Effector CD8-positive, alpha-beta T cell (primary cell): ENCODE measurements at places on chromosomes 2 and 18.

GRCh38 chr18:31711365-31712172 lies 27.2 kb upstream of the B4GALT6 start:
- DNase-seq: no peak

GRCh38 chr18:13603304-13604019 lies 122.9 kb downstream of the FAM210A start:
- DNase-seq: no peak

DNA sequence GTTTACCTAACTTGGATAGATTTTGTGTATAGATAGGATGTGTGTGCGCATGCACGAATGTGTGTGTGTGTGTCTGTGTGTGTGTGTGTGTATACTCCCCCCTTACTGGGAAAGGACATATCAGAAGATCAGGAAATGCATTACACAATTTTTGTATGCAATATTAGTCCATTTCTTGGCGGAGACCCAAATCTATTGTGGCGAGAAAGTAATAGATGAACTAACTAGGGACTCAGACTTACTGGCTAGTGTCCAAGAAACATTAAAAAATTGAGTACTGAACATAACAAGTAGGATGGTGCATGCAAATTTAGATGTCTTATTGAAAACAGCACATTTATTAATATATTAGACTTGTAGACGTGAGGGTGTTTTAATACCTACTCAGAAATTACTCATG lies 1036.5 kb upstream of the FANCL start:
- no peak for DNase-seq

DNA sequence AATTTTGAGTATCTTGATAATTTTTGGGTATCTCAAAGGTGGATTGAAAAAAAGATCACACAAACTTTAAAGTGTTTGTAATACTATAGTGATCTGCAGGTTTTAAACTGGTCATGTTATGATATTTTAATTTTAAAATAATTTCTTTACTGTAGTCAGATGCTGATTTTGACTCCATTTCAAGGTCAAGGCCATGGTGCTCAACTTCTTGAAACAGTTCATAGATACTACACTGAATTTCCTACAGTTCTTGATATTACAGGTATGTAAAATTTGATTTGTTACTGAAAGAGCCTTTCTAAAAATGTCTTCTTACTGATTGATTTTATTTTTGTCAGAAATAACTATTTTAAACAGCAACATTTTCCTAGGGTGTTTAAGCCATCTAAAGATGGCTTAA lies 33.1 kb upstream of the METAP1D start:
- no peak for DNase-seq

DNA sequence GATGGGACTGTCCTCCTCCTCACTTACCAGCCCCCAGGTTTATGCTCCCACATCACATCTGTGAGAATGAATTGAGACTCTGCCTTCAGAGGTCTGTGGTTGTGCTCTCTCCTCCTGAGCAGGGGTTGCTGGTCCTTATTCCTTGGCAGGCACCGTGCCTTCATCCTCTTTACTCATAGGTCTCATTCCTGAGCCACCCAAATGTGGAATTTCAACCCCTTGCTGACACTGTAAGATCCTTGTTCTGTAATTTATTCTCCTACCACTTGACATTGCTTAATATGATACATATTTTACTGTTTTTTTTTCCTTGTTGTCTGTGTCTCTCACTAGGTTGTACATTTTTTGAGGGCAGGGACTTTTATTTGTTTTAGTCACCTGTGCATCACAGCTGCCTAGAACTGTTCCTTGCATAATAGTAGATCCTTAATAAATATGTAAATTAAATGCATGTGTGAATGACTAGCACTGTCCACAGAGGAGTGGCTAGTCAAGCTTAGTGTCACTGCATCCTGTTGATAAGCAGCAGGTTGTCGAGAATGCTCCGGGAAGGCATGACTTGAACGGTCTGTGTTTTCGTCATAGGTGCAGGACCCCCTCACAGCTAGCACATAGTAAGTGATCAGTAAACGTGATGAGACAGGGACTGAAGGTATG lies 180.6 kb downstream of the ZNF407 start:
- DNase-seq: no peak

DNA sequence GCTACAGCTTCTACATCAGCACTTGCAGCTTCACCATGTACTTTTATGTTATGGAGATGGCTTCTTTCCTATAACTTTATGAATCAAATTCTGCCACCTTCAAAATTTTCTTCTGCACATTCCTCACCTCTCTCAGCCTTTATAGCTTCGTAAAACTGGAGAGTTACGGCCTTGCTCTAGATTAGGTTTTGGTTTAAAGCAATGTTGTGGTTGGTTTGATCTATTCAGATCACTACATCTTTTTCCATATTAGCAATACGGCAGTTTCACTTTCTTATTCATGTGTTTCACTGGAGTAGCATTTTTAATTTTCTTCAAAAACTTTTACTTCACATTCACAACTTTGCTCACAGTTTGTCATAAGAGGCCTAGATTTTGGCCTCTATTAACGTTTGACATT lies 242.9 kb upstream of the GYPC start:
- DNase-seq: no peak

- DNase-seq: no peak
Measured at GRCh38 chr2:134290358-134290757, 36.5 kb downstream of the MGAT5 start.
